ENCODE measurements at places on chromosomes 11 and 22.
A peak's percentile ranks its signal among the peaks of the same experiment; 100 is the strongest.

GRCh38 chr11:112877581-112877980 lies 83.6 kb upstream of the NCAM1 start:
- no peak for DNase-seq

DNA sequence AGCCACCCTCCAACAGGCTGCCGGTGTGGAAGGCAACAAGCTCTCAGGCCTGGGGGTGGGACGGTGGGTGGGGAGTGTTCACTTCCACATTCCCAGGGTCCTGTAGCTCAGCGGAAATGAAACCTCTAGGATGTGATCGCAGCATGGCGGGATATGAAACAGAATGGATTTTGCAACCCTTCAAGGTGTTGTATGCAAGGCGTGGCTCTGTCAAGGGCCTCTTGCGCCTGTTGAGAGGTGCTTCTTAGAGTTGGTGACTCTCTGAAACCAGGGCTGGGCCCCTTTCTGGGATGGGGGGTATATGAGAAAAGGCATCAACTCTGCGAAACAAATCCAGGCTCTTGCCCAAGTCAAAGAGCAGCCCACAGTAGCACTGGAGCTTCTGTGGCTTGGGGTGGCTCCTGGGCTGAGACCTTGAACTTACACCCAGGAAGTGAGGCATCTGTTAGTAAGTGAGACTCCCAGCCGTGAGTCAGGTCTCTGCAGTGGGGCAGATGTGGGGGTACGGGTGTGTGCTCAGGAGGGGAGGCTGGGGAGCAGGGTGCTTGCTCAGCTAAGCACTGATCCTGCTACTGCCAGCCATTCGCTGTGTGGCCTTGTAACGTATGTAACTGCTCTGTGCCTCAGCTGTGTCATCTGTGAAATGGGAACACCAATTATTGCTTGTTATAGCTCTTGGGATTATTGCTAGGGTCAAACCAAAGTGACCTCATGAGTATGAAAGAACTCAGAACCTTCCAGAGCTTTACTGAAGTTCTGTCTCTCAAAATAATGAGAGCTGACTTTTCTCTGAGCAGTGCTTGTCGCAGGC lies 28.3 kb downstream of the NECTIN1 start:
- DNase-seq: peak; percentile 50

GRCh38 chr22:39917197-39917643 lies 16.3 kb downstream of the GRAP2 start:
- no peak for DNase-seq

- no peak for DNase-seq
These were observed 23.2 kb downstream of the DRD4 start for GRCh38 chr11:660281-660680.

DNA sequence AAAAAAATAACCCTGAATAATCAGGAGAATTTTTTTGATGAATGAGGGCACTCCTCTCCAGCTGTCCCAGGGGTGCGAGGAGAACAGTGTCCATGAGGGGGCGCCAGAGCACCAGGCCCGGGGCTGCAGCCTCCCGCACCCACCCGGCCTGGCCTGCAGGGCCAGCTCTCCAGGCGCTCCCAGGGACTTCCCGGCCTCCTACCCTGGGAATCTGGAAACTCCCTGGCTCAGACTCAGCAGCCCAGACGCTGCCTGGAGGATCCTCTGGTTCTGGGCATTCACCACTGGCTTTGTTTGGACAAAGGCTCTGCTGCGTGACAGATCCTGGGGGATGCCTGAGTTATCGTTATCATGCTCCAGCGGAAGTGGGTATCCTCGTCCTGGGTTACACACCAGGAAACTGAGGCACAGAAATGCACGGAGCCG lies 31.0 kb downstream of the MCM5 start:
- peak; percentile 72 for DNase-seq

DNA sequence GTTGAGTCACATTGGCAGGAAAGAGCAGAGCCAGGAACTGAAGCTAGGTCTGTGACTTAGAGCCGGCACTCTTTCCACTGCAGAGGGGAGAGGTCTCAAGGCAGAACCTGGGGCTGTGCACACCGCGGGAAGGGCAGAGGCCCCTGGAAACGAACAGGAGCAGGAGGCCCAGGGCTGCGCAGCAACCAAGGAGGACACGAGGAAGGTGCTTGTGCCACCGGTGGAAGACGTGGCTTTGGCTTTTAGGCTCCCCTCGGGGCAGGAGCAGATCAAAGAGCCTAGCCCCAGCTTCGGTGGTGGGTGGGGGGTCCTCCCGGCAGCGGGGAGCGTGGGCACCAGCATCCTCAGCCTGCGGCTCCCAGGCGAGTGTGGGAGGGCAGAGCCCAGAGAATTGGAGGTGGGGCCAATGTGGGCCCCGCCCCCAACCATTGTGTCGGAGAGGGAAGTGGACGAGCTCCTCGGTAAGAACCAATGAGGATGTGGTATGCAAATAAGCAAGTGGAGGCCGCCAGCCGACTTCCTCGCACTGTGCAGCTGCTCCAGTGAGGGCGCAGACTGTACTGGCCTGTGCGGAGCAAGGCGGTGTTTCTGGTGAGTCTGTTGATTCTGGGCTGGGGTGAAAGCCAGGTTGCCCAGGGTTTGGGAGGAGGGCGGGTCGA lies at the start of gene CCDC116:
Gene CCDC116 (plus strand): TSS at position 524 of the 659 bp plus-strand sequence. CDS start 422 bp downstream, outside the sequence.
- no peak for DNase-seq

DNA sequence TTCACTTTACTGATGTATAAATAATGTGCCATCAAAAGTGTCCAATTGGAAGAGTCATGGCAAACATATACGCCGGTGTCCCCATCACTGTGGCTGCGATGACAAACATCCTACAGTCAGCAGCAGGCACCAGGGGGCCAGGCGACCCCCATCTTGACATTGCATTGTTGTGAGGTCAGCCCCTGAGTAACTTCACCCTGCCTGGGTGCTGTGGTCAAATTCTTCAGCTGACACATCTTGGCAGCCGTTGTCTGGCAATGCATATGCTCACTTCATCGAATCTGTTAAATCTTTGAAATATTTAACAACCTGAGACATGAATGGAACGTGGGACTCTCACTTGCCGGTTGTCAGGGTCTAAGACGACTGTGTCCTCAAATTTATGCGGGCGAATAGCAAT lies 430.9 kb downstream of the BRD1 start:
- DNase-seq: no peak

DNA sequence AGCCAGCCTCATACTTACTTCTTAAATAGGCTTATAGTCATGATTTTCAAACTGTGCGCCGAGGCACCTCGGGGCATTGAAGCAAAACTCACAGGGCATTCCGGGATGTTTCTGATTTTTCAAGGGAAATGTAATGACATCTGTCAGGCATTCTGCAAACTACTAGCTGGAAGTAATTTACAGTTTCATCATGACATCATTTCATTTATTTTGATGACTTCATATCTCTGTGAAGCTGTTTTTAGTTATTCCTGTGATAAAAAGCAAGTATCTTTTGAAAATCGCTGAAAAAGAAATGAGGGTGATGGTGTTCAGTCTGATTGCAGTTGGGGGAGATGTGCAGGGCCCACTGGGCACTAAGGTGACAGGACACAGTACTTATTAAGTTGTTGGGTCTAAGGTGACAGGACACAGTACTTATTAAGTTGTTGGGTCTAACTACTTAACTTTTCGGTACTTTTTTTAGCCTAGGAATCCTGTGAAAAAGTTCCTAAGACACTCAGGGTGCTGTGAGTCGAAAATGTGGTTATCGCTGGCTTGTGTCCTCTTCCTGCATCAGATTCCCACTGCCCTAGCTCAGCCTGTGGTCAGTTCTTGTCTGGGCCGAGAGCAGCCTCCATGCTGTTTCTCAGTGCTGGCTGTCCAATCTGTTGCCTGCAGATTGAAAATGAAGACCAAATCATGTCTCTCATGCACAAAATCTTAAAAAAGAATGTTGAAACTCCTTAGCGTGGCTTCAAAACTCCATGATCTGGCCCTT lies 42.6 kb downstream of the APLP2 start:
- DNase-seq: no peak

- DNase-seq: no peak
These were observed 92.9 kb downstream of the TRAF6 start for GRCh38 chr11:36417154-36417553.

DNA sequence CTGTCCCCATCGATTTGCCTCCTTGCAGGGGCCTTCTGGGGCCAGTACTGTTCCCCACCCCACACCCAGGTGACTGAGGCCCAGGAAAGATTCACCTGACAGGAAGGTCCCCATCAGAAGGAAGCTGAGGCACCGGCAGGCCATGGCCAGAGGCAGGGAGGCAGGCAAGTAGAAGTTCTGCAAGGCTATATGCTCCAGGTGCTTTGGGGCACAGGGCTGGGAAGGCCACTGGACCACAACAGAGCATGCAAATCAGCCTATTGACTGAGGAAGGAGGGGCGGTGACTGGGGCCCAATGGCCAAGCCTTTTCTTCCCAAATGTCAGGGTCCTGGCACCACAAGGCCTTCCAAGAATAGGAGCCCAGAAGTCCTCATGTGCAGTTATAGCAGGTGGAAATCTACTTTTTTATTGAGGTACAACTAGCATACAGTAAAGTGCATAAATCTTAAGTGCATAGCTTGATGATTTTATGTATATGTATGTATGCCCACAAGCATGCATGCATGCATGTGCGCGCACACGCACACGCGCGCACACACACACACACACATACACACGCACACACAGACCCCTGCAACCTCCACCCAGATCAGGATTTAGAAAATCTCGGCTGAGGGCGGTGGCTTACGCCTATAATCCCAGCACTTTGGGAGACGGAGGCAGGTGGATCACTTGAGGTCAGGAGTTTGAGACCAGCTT lies at the start of gene VPREB3:
Gene VPREB3 (minus strand): TSS at position 206 of the 700 bp plus-strand sequence. CDS start 62 bp downstream, at position 144.
- no peak for DNase-seq
